CD4-positive, alpha-beta T cell treated with Interleukin-17A for 4 hours (primary cell): ENCODE measurements at places on chromosomes 5 and 9.

GRCh38 chr5:160852049-160852448 is at the start of gene ATP10B:
Gene ATP10B, minus strand, starts transcription at chr5:160852211. Its CDS starts 164,137 bp downstream, at chr5:160688074.
- no peak for DNase-seq

DNA sequence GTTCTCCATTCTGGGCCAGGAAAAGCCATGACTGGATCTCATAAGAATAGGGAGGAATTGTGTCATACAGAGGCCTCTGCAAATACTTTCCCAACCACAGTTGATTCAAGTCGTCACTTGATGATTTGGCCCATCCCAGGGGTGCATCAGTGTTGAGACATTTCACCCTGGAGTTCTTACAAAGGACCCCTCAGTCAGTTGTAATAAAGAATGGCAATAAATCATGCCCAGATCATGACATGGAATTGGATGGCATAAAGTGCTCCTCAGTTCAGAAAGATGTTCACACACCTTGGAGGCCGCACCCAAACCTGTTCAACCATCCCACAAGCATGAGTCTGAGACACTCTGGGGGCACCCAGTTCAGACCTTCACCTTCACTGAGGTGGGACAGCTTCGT is 168.1 kb downstream of the NR3C1 start:
- DNase-seq: no peak

DNA sequence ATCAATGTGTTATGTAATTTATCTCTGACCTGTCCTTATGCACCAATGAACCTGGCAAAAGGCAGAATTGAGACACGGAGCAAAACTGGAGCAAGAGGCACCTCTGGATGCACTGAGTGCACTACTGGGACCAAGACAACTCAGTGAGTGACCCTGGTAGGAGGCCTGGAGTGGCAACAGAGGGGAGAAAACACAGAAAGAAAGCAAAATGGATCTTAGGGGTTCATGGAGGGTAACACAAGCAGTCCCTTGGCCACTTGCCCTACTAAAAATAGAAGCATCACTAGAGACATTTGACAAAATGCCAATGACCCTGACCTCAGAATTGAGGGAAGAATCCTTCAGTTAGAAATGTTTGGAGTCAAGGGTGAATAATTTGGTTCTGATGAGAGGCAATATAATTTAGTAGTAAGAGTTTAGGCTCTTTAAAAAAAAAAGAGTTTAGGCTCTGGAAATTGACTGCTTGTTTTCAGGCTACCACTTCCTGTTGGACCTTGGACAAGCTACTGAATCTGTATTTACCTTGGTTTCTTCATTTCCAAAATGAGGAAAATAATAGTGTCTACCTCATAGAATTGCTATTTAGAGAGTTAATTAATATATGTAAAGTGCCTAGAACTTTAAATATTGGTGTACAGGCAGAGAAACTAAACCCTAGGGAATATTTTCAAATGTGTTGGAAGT is 234.9 kb upstream of the TARS1 start:
- DNase-seq: no peak

DNA sequence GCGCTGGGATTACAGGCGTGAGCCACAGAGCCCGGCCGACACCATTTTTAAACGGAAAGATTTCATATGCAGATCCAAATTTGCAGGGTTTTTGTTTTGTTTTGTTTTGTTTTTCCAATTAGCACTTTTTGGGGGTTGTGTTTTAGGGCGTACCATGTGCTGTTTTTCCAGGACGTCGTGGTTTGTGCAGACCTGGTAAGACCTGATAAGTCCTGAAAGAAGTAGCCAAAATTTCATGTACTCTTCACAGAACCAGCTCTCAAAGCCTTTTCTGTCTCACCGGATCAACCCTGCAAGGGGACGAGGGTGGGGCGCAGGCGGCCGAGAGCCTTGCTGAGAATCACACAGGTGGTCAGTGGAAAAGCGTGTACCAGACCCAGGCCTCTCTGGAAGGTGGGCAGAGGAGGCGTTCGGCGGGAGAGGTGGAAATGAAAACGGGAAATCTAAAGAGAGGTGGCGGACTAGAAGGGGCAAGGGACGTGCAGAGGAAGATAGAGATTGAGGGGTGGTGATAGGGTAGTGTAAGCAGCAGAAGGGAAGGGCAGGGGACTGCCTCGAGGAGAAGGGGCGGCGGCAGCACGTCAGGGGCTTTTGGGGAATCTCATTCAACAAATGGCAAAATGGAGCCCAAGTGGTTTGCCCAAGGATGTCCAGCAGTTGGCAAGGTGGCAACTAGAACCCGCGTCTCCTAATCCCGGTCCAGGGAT is 1.1 kb upstream of the FAF2 start:
- peak; percentile 4 for DNase-seq

GRCh38 chr5:42250-42649 is 49.7 kb upstream of the PLEKHG4B start:
- no peak for DNase-seq

GRCh38 chr9:134276453-134277245 is 49.6 kb upstream of the RXRA start:
- no peak for DNase-seq

- no peak for DNase-seq
Observed at GRCh38 chr9:126661521-126662251, 48.0 kb downstream of the LMX1B start.

GRCh38 chr9:129627556-129628440 is 1.8 kb downstream of the NTMT1 start:
- no peak for DNase-seq

DNA sequence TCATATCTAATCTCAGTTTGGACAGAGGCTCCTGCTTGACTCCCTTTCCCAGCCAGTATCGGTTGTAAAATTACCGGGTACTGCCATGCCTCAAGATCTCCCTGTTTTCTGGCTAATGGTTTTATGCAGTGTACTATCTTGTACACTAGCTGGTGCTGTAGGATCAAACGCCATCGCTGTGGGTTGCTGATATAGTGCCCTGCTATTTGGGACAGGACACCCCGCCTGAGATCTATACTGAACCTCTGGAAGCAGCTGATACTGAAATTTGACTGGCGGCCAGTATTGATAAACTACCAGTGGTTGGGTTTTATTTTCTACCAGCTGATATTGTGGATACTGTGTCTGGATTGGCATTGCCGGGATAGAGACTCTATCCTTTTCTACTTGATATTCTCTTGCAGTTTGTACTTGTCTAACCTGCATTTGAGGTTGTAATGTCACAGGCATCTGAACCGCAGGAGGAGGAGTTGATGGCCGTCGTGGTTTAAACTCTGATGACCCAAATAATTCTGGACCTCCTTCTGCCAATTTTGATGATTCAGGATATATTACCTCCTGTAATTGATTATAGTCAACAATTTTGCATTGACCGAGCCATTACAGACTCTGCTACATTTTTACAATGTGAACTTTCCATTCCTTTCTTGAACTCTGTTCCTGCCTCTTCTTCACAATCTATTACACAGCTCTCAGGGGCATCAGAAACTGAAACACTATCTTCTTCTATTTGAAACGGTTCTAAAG is 112.5 kb upstream of the LARP1 start:
- no peak for DNase-seq

DNA sequence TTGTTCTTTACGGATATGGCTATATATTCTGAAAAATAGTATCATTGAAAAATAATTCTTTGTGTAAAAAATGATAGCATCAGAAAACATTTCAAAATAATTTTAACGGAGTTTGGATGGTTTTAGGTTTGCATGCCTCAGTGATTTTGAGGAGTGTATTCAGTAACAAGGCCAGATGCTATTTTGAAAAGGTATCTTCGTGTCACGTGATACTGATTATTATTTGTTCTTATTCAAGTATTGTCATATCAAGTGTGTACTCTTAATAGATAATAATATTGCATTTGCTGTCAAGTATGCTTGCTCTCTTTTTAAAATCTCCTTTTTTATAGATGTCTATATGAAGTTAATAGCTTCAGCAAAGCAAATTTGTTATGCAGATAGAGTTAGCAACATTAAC is 313.1 kb upstream of the PTPRD start:
- no peak for DNase-seq

GRCh38 chr9:38003230-38003629 is 65.8 kb downstream of the SHB start:
- DNase-seq: no peak

DNA sequence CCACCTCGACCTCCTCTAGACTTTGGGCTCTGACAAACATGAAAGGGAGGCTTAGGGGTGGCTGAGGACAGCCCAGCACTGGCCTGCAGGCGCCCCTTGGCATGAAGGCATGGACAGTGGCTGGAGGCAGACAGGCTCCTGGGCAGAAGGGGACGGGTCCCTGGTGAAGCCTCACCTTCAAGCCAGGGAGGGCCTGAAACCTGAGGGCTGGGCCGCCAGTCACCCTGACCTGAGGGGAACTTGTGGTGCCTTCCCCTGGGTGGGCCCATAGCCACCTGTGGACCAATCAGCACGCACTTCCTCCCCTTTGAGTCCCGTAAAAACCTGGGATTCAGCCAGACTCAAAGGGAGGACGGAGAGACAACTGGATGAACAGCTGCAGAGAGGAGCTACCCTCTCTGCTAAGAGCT is 90.4 kb upstream of the PUM3 start:
- DNase-seq: no peak

- no peak for DNase-seq
Observed at GRCh38 chr9:108271236-108271635, 584.5 kb downstream of the ACTL7B start.

GRCh38 chr5:86360801-86361200 is 256.9 kb upstream of the COX7C start:
- no peak for DNase-seq

DNA sequence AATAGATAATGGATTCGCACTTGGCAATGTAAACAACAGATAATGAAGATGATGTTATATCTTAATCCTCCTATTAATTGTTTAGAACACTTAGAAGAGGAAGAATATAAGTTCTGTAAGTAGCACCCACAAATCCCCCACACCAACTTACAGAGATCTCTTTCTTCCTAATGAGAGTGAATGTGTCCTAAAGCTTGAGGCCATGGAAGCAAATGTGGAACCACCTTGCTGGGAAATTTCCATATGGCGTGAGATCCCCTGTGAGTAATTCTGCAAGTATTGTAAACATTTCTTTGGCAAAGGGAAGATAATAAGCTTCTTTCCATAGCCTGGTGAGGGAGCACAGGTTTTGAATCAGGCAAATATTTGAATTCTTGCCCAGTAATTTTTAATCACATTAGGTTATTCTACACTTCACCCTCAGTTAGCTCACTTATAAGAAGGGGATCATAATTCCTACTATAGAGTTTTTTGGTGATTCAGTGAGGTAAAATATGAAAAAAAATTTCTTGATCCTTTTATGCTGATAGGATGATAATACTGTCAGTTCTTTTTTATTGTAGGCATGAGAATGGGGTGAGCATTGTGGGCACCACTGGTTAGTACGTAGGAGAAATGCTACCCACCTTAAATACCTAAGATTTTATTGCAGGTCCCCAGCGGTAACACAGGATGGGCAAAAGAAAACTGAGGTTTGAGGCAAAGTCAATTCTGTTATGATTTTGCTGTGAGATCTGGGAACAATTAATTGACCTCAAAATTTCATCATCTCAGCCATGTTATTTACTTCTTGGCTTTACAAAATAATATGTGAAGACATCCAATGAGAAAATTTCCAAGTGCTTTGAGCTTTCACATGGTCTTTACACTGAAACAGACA is 574.8 kb downstream of the PSAT1 start:
- no peak for DNase-seq

- DNase-seq: no peak
Observed at GRCh38 chr5:170960567-170960966, 98.7 kb downstream of the RANBP17 start.

DNA sequence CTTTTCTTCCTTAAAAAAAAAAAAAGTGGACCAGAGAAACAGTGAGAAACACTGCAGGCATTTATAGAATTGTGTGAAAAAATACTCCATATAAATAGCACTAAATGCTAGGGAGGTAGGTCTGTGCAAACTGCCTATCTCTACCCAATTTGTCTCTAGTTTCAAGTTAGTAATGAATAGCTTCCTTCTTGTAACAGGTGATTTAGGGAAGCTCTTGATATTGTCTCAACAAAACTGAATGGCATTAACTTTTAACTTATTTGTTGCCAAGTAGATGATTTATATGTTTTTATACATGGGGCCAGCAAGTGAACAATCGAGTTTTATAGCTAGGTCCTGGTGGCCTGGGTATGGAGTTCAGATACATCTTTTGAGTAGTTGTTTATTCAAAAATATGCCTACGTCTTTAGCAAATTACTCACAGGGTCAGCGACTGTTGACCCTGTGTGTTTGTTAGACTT is 283.6 kb downstream of the NR3C1 start:
- no peak for DNase-seq

DNA sequence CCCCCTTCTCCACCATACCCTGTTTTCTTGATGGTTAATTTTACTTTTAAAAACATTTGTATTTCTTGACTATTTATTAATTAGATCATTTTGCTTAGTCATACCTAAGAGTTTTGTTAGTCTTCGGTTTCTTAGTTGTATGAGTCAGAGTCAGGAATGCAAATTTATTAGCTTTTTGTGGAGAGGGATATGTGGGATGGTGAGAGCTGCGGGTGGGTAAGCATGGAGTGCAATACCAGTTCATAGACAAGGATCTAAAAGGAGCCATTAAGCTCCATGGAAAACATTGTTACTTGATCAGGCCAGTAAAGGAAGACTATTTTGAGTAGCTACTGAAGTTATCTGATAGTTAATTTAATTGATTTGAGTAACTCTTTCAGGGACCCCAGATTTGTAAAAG is 77.5 kb downstream of the ZSWIM6 start:
- no peak for DNase-seq

DNA sequence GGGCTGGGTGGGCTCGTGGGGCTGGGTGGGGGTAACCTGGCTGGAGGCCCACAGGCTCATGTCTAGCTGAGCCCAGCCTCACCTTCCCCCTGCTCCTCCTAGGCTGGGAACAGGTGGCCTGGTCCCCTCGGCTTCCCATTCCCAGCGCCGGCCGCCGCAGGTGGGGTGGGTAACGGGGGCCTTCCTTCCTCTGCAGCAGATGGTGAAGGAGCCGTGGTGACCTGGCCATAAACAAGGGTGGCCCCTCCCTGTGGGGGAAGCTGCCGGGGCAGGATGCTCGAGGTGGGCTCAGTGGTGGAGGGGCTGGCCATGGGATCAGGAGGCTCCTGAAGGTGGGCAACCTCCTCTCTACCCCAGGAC is 41.0 kb upstream of the EGFL7 start:
- DNase-seq: no peak

GRCh38 chr5:147892696-147893296 is 13.5 kb downstream of the C5orf46 start:
- no peak for DNase-seq

- DNase-seq: no peak
Observed at GRCh38 chr9:91803151-91803940, 146.7 kb downstream of the ROR2 start.

DNA sequence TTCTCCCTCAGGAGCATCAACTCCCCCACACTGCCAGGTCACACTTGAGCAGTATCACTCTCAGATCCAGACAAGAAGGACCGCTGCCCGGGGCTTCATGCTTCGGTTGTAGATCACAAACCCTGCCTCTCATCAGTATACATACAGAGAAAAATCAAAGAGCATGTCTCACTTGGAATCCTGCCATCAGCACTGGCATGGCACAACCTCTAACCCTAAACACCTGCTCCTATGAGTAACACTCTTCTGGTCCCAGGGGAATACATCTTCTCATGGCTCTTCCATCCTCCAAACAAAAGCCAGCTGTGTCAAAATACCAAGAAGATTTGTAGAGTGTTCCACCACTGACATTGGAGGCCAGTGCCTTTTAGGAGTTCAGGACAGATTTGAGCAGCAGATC is 84.8 kb upstream of the MIER3 start:
- DNase-seq: no peak
